ENCODE measurements at places on chromosomes 1 and 21.

GRCh38 chr1:209249785-209250440 lies 333.6 kb upstream of the CAMK1G start:
- no peak for DNase-seq

- DNase-seq, result no peak
These were observed 1423.4 kb downstream of the NCAM2 start for GRCh38 chr21:22421416-22422180.

- DNase-seq, result no peak
These were observed 4.1 kb upstream of the NPPB start for GRCh38 chr1:11862890-11863289.

DNA sequence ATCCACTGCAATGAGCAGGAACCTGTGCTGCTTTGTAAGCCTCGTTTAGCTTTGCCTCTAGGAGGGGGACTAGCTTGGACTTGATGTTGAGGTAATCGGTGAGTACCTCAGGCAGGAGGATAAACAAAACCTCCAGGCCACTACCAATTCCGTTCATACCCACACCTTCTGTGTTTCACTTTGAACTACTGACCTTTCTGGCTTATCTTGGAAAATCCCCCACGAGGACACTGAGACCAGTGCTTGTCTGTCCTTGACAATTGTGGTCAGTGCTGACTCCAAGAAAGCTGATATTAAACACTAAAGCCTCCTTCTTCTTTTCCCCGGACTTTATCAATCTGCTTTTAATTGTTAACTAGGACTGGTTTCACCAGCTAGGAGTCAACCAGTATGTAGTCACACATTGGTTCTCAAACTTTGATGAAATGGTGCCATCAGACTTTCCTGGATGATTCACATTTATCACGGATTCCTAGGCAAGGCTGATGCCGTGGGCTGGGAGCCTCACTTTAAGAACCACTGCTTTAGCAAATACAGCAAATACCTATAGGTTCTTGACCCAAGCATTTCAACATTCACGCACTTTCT lies 52.7 kb downstream of the TGFB2 start:
- DNase-seq, result no peak

- no peak for DNase-seq
These were observed 154.3 kb downstream of the PLXNA2 start for GRCh38 chr1:208089761-208090370.

- no peak for DNase-seq
These were observed 280.0 kb downstream of the NFIA start for GRCh38 chr1:61362351-61362750.

GRCh38 chr1:146039844-146040194 lies 18.3 kb upstream of the HJV start:
- DNase-seq, result no peak

GRCh38 chr1:32918179-32918578 lies 17.0 kb upstream of the TMEM54 start:
- DNase-seq, result no peak

DNA sequence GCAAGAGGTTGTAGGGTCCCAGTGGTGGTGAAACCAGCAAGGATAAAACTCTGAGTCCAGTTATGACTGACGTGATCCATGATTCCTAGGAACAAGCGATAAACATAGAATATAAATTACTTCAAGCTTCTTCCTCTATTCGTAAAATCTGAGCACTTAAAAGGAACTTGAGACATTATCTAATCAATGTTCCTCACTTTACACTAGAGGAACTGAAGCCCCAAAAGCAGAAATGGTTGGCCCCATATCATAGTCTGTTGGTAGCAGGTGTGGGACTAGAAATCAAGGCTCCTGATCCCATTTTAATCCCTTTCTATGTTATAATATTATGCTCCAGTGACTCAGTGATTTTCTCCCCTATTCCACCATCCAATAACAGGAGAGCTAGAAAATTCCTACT lies 21.9 kb upstream of the MNDA start:
- no peak for DNase-seq

- no peak for DNase-seq
These were observed 40.1 kb upstream of the SLC5A9 start for GRCh38 chr1:48182439-48182838.

DNA sequence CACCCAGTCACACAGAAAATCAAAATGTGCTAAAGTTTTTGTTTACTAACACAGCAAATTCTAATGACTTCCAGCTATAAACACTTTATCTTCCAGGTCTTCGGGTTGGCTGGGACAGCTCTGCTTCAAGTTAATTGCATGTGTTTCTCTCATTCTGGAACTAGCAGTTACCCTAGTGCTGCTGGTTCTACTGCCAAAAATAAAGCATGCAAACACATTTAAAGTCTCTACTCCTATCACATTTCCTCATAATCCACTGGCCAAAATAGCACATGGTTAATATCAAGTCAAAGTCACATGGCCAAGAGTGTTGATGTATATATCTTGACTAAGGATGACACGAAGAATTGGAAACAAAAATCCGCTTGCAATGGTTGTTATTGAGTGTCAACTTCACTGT lies 973.1 kb upstream of the ADGRL2 start:
- DNase-seq, result no peak

DNA sequence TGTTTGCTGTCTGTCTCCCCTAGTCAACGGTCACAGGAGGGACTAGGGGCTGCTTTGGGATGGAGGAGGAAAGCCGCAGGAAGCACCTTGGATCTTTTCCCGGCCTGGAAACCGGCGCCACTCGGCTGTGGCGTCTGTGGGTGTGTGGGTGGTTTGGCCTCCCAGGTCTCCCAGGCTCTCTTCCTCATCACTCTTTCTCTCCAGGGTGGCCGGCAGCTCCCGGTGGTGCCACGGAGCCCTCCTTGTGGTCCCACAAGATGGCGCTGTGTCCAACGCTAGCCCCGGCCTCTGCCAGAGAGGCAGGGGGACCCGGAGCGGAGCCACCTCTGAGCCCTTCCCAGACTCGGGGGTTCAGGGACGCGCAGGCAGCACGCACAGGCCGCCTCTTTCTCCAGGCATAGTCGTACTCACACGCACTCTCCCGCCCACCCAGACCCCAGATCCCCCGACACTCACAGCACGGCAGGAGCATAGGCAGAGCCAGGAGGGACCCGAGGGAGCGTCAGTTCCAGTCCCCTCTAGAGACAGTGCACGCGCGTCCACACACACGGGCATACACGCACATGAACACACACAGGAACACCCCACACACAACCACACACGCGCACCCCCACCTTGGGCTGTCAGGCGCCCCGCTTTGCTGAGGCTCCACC lies 31.2 kb downstream of the CDCP2 start:
- peak; percentile 87 for DNase-seq

DNA sequence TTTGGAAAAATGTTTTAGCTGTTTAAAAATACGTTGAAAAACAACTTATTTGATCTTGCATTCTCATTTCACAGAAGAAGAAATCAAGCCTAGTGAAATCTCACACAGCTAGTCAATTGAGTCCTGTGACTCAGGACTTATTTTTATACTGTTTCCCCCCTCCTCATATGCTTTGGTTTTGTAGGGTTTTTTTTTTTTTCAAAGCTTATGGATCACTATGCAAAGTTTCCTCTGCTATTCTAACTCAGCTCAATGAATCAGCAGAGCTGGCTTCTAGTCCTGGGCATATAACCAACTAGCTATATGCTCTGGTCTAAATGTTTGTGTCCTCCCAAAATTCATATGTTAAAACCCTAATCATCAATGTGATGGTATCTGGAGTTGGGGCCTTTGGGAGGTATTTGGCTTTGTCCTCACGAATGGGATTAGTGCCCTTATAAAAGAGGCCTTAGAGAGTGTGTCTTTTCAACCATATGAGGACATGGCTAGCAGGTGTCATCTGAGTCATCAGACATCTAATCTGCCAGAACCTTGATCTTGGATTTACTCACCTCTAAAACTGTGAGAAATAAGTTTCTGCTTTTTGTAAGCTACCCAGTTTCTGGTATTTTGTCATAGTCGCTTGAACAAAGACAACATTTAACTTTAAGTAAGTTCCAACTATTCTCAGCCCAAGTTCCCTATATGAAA lies 317.2 kb upstream of the C1orf87 start:
- DNase-seq, result no peak

DNA sequence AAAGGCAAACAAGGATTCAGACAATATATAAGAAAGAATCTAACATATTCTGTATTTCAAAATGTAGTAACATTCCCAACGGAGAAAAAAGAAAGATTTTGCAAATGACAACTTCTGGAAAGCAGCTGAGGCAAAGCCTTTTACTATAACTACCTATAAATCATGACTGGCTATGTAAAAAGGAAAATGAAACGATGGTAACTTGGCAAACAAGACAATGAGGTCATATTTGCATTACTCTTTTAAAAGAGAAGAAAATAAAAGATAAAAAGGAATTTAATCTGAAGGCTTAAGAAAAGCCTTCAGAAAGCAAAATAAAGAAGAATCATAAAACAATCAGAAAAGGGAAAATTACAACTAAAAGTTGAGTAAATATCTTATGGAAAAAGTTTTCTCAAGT lies 25.1 kb upstream of the ASPM start:
- no peak for DNase-seq

DNA sequence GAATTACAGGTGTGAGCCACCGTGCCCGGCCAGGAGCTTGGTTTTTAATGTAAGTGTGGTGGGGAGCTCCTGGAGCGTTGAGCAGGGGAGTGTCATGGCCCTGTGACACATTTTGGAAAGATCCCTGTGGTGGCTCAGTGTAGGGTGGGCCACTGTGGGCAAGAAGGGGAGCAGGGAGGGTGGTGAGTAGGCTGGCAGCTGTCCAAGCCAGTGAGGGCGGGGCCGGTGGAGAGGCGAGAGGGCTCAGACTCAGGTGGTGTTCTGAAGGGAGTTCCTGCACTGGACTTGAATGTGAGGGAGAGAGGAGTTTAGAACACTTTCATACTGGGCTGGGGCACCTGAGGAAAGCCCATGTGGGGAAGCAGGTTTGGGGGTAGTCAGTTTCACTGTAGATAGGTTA lies 3.1 kb upstream of the EVA1B start:
- DNase-seq, result no peak

- no peak for DNase-seq
These were observed 124.2 kb downstream of the MACF1 start for GRCh38 chr1:39328586-39329121.

GRCh38 chr1:165937829-165938228 lies 110.4 kb downstream of the UCK2 start:
- no peak for DNase-seq

DNA sequence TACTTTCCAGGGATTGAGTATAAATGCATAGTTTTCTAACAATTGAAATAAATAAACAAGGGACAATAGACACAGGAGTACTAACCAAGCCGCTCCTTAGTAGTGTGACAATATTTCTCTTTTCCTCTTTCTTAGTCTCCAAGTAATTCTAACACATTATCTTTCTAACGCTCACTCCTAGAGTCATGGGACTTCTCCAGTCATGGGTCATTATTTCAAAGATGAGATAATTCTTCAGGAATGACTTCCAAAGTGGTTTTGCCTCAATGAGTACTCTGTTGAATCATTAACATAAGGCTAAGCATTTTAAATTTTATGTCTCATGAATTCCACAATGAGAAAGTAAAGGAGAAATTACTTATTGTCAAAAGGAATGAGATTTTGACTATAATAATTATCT lies 605.8 kb upstream of the ADAMTS5 start:
- DNase-seq, result no peak

DNA sequence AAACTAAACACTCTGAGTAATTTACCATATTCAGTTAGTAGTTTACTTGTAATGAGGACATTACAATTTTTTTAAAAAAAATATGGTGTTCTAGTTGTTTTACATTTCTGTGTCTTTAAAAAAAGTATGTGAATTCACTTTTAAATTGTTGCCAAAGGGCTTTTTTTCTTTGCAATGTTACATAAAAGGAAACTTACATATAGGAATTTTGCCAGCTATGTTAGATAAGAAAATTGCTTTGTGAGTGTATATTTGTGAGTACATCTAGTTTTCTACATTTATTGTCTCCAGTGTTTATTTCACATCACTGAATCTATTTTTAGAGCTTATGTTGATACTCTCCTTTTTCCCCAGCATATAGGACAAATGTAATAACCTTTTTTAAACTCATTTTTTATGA lies 206.8 kb downstream of the GPR52 start:
- DNase-seq, result no peak

GRCh38 chr1:12593621-12594066 lies 24.4 kb downstream of the DHRS3 start:
- no peak for DNase-seq

GRCh38 chr21:25756190-25756932 lies 21.6 kb downstream of the GABPA start:
- DNase-seq, result no peak

DNA sequence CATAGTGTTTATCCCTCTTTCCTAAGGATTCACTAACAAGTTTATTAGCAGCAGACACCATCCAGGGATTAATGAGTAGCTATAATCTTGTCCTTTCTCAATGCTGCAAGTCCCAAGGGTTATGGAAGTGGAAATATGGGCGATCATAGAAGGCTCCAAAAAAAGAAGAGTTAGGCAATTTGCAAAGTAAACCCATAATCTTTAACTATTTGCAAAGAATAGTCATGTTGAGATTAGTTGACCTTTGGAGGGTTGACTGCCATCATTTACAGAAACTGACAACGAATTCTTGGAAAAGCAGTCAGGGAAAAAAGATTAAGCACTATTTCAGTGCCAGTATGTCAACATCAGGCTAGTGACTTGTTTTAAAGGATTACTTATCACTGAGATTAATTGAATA lies 169.9 kb downstream of the KCNT2 start:
- no peak for DNase-seq

DNA sequence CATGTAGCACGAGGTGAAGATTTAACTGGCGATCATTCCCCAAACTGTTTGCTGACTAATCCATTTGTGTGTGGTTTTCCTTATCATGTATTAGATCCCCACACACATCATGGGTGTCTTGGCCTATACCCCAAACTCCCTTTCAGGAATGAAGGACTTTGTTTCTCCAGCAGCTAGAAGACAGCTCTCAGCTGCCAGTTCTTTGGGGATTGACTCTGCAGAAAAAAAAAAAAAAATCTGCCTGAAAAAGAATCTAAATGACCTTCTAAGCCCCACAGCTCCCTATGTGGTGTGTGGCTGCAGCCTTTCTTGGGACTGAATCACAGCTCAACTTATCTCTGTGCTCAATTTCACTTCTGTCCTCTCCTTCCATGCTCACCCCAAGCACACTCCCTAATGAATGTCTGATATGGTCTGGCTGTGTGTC lies 256.3 kb upstream of the DUSP10 start:
- no peak for DNase-seq

DNA sequence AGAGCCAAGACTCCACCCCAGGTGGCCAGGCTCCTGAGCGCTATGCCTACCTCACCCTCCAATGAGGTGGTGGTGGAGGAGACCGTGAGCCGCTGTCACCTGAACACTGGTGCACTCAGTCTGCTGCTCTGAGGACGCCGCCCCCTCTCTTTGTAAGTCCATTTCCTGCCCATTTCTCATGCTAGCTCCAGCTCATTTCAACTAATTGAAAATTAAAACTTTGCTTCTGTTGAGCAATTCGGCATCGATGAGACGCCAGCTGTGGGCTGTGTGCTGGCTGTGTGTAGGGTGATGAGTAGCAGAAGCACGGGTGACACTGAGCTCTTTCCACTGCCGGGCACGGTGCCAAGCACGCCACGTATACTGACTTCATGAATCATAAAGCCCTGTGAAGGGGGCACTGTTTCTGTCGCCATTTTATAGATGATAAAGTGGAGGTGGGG lies 11.2 kb downstream of the TNFRSF1B start:
- DNase-seq, result no peak
